ENCODE measurements at places on chromosomes 16 and 17.

- no peak for DNase-seq
Observed at GRCh38 chr16:81543571-81543970, 99.0 kb downstream of the CMIP start.

DNA sequence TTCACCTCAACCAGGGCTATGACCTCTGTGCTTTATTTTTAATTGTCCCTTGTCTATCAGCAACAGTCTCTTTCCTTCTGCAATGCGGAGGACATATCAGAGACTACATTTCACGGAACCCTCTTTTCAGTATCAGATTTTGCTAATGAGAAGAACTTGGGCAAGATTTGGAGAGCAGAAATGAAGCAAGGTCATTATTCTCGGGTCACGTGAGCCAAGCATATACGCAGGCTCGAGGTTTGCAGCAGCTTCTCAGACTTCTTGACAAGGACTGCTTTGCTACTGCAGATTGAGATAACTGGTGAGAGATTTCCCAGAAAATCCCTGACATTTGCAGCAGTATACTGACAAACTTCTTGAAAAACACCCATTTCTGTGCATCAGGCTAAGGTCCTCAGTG lies 30.4 kb downstream of the ABCA10 start:
- DNase-seq = no peak

- DNase-seq = no peak
Observed at GRCh38 chr16:53202398-53202797, 147.6 kb downstream of the CHD9 start.

GRCh38 chr16:85988306-85988705 lies 89.3 kb downstream of the IRF8 start:
- DNase-seq = no peak

- no peak for DNase-seq
Observed at GRCh38 chr17:41891135-41892020, 26.2 kb upstream of the KLHL11 start.

- no peak for DNase-seq
Observed at GRCh38 chr17:13475574-13476223, 126.0 kb downstream of the HS3ST3A1 start.

- no peak for DNase-seq
Observed at GRCh38 chr16:57026778-57027062, 37.4 kb downstream of the NLRC5 start.

DNA sequence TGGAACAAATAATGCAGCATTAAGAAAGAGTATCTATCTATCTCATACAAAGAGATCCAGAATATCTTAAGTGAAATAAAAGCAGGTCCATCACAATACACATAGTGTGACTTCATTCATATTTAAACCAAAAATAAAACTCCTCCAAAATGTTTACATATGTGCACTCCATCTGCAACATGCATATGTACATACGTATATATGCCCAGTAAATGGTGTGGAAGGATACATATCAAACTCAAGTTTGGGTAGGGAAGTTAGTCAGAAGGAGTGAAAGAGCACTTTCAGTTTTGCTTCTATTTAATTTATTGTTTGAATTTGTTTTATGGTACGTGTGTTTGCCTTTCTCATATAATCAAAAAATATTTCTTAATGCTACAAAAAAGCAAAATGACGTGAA lies 12.0 kb upstream of the ADAT1 start:
- no peak for DNase-seq

GRCh38 chr17:4150096-4150495 lies 7.1 kb downstream of the CYB5D2 start:
- no peak for DNase-seq

DNA sequence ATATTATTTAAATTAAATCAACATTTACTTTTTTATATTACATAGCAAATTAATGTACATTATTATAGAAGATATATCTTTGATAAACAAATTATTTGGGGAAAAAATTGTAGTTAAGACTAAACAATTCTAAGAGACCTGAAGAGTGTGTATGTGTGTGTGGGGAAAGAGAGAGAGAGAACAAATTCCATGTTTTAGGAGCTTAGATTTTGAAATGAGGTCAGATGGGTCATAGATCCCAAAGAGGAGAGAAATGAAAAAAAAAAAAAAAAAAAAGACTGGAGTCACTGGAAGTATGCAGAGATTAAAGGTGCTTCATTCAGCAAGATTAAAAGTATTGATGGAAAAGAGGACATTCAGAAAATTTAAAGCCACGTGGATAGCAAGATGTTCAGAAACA lies 206.8 kb downstream of the CNTNAP4 start:
- DNase-seq = no peak

GRCh38 chr17:5571281-5571680 lies 13.0 kb downstream of the NLRP1 start:
- no peak for DNase-seq

- DNase-seq = no peak
Observed at GRCh38 chr17:79405823-79406222, 205.0 kb downstream of the RBFOX3 start.

DNA sequence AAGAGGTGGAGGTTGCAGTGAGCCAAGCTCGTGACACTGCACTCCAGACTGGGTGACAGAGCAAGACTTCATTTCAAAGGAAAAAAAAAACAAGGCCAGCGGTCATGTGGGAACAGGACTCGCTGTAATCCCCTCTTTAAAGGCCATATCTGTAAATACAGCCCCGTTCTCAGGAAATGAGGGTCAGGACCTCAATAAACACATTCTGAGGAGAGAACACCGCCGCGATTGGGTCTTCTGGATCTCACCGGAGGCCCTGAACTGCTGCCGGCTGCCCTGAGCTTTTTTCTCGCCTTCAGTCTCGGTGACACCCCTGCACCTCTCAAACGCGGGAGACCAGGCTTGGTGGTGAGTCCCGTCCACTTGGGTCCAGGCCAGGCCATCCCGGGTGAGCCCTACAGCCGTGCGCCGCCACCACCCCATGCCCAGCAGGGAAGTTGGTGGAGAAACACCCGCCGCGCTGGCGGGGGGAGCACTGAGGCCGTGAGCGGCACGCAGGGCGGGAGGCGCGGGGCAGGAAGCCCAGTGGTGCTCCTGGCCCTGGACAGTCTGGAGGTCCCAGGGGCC lies 28.4 kb downstream of the SLC25A10 start:
- DNase-seq = no peak

GRCh38 chr17:59607817-59608403 lies 11.8 kb upstream of the CLTC start:
- no peak for DNase-seq

All from NCI-H748 treated with DMSO at 0.1 percent for 48 hours (cell line).